ENCODE measurements at places on chromosomes 2 and 18.

DNA sequence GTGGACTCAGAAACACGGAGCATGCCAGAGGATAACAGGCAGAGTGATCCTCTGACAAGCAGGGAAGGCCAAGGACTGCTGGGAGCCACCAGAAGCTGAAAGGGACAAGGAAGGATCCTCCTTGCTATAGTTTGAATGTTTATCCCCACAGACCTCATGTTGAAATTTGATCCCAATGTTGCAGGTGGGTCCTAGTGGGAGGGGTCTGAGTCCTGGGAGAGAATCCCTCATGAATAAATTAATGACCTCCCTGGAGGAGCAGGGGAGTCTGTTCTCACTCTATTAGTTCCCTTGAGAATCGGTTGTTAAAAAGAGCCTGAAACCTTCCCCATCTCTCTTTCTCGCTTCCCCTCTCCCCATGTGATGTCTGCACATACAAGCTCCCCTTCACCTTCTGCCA, 124.4 kb downstream of the FBXO15 start:
- DNase-seq = peak; percentile 14

DNA sequence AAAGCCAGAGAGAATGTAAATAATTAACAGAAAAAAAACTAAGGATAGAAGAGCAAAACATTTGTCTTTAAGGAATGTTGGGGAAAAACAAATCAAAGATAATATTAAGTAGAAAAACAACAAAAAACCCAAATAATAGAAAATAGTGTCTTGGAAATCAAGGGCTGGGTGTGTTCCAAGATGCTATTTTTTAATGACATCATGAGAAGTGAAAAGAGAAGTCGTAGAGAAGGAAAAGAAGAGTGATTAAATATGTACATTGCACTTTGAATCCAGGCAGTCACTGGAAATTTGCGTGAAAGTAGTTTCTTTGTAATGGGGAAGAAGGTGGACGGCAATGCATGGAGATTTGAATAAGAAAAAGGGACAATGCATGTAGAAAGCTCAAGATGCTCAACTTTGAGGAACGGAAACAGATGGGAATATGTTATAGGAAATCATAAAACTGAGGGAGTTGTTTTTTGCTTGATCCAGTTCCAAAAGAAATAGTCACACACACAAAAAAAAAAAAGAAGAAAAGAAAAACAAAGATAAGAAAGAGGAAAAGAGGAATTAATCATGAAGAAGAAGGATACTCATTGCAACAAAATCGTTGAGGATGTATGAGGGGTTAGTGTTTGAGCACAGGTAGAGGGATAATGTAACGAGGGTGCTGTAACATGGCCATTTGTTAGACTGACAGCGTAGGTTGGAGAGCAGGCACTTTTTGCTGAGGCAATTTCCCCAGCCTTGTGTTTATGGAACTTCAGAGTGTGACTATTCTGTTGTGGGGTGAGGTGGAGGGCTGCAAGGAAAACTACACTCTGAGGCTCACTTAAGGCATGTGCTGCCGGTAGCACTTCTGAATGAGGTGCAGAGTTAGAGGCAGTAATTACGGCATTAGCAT, 184.1 kb downstream of the CALCRL start:
- DNase-seq = peak; percentile 19

GRCh38 chr18:43501099-43501498, 223.8 kb upstream of the SYT4 start:
- no peak for DNase-seq

GRCh38 chr2:233234264-233234663, 17.2 kb upstream of the ATG16L1 start:
- no peak for DNase-seq

GRCh38 chr2:203799908-203800307, 67.7 kb upstream of the CTLA4 start:
- peak; percentile 45 for DNase-seq

- no peak for DNase-seq
These were observed 68.8 kb downstream of the MAP4K4 start for GRCh38 chr2:101766337-101766736.

DNA sequence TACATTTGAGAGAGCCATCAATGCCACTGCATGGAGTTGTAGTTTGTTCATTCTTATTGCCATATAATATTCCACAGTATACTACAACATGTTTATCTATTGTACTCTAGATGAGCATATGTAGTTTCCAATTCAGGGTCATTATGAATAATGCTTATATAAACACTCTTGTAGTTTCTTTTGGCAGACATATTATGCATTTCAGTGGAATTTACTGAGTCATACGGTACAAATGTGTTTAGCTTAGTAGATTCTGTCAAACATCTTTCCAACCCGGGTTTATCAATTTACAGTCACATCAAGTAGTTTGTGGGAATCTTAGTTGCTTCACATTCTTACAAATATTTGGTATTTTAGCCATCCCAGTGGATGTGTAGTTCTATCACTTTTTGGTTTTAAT, 161.1 kb downstream of the KCNH7 start:
- no peak for DNase-seq

- no peak for DNase-seq
These were observed 140.9 kb downstream of the DYM start for GRCh38 chr18:49319590-49319989.

DNA sequence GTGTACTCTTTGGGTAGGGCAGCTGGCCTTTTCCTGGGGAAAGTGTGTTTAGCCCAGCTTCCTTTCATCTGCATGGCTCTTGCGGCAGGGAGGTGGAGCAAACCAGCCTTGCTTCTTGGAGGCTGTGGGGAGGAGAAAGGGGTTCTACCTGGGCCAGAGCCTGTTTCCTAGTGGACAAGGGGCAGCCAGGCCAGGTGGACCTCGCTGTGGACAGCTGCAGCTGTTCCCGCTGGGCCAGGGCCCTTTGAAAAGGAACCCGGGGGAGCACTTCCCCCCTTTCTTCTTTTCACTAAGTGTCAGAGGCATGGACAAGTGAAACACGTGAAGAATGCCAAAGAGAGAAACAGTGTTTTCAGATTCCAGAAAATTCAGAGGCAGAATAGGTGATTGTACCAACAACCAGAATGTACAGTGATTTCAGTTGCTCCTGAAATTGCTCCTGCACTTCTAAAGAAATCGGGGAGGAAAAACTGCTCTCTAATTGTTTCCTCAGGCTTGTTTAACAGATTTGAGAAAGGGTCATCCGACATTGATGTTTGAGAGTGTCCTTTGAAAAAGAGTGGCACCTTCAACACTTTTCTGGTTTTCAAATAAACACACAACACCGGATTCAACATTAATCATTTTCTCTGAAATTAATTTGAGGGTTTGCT, 3.9 kb downstream of the GLI2 start:
- no peak for DNase-seq

- no peak for DNase-seq
These were observed 273.2 kb upstream of the CCDC68 start for GRCh38 chr18:55232506-55232905.

DNA sequence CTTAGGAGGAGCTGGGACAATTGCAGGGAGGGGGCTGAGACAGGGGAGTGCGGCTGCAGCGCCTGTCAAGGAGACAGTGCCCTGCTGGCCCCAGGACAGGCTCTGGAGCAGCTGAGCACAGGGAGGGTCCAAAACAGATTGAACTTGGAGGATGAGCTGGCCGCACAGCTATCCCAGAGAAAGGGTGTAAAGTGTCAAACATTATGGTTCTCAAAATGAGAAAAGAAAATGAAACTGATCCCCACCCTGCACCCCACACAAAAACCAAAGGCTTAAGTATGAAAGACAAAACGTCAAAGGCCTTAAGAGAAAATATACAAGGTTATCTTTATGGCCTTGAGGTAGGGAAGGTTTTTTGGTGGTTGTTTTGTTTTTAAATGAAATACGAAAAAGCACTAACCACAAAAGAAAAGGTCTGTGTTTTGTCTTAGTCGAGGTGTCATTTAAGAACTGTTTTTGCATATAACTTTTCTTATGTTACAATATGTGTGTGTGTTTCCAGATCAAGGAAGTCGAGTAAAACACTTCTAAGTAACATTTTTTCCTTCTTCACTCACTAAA, 111.8 kb downstream of the HDAC4 start:
- DNase-seq = no peak

All from renal pelvis (tissue), 12 donors.